ENCODE measurements at places on chromosomes 3 and 15. TPM values are rescaled to one million over a fixed set of nuclear protein-coding genes. Genes with fewer than 3 reads are reported as not detected.

DNA sequence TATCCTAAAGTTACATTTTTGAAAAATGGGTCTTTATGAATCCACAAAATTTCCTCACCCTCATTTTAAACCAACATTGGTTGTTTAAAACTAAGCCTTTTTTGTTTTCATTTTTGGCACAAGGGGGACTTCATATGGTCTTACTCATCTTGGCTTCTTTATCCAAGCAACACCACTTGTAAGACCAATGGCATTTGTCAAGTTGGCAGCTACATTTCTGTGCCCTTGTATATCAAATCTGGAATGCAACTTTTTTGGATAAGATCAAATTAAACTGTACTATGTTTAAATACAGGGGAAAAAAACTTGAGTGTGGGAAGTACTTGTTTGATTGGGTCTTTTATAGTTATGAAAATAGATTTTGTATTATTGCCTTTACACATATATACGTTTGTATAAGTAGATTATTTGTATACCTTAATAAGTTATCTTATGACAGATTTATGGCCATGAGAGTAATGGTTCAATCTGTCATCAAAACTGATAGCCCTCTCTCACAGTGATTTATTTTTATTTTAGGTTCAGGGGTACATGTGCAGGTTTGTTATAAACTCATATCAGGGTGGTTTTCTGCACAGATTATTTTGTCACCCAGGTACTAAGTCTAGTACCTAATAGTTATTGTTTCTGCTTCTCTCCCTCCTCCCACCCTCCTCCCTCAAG is 43.4 kb downstream of the GPR160 start:
- peak; percentile 72 for DNase-seq

- no peak for DNase-seq
Observed at GRCh38 chr15:29921130-29921601, 98.9 kb upstream of the TJP1 start.

SNTN gene
- not detected for total RNA-seq

- DNase-seq = peak; percentile 10
Observed at GRCh38 chr15:67189326-67190051, 65.0 kb downstream of the AAGAB start.

NANOGP8 gene
- not detected for total RNA-seq

- DNase-seq = no peak
Observed at GRCh38 chr3:18428036-18428435, 2.9 kb upstream of the SATB1 start.

- DNase-seq = no peak
Observed at GRCh38 chr15:46636206-46636605, 1001.4 kb downstream of the SQOR start.

CIP2A gene
- 31.7 TPM for total RNA-seq

GOLGA8S gene
- under 0.01 TPM for total RNA-seq

DNA sequence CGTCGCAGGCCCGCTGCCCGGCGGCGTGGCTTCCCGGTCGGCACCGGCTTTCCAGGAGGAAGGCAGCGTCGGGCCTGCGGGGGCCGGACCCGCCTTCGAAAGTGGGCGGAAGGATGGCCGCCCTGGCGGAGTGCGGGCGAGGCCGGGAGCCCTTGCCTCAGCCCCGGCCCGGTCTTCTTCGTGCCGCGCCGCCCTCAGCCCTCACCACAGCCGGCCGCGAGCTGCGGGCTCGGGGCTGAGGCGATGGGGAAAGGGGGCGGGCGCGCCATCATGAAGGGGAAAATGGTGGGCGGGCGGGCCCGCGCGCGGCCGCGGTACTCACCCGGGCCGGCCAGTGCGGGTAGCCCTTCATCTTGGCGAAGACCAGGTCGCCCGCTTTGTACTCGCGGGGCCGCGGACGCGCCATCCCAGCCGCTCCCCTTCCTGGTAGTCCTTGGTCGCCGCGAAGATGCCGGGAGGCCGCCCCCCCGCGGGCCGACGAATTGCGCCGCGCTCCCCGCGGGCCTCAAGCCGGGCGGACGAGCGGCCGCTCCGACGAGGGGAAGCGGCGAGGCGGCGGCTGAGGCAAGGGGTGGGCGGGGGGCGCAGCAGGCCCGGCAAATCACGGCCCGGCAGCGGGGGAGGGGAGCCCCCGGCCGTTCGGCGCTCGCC is 489 bp downstream of the HDGFL3 start:
- no peak for DNase-seq

- no peak for DNase-seq
Observed at GRCh38 chr3:156298014-156298413, 177.6 kb downstream of the KCNAB1 start.

DNA sequence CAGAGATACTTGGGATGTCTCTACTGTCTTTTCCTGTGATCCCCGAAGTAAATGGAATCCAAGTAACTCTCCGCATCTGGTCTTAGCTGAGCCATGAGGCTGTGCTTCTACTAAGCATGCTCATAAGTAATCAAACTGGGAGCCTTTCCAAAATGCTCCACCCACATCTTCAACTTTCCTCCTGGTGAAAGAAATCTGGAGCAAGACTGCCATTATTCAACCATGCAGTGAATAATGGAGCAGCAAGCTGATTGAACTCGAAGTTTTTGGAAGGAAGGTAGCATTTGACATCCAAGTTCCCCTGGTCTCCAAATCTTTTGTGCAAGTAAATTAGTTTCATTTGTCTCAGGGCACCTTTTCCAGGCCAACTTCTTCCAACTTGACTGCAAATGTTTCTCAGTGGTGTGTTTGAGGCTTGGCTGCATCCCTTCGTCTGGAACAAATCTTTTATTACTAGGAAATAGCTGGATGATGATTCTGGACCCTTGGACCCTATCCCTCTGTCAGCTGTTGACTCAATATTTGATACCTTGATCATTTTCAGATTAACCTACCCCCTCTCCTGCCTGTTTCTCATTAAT is 19.4 kb downstream of the GXYLT2 start:
- peak; percentile 72 for DNase-seq

Data from IMR-90 (cell line).